ENCODE measurements at places on chromosomes 4 and X.

- DNase-seq = no peak
These were observed 17.9 kb upstream of the CXCL11 start for GRCh38 chr4:76053730-76054129.

DNA sequence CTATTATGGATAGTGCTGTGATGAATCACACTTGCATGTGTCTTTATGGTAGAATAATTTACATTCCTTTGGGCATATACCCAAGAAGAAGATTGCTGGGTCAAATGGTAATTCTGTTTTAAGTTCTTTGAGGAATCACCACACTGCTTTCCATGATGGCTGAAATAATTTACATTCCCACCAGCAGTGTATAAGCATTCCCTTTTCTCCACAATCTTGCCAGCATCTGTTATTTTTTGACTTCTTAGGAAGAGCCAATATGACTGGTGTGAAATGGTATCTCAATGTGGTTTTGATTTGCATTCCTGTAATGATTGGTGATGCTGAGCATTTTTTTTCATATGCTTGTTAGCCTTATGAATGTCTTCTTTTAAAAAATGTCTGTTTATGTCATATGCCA, 1120.2 kb downstream of the ARAP2 start:
- no peak for DNase-seq

GRCh38 chr4:82042042-82042441, 331.7 kb downstream of the HNRNPD start:
- no peak for DNase-seq

DNA sequence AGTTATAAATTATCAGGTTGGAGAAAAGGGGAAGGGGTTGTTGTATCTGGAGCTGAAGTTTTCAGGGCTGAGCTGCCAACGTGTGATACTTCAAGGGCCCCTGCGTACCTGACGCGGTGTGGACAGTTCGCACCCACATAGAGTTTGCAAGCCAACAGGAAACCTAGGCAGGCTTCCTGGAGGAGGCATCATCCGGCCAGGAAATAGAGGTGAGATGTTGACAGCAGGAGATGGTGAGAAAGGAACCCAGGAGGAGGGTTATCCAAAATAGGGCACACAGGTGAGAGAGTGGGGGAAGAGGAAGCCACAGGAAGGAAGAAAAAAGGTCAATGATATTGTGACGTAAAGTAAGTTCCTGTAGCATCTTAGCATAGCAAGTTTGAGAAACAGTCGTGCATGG, 127.2 kb downstream of the DHRSX start:
- no peak for DNase-seq

DNA sequence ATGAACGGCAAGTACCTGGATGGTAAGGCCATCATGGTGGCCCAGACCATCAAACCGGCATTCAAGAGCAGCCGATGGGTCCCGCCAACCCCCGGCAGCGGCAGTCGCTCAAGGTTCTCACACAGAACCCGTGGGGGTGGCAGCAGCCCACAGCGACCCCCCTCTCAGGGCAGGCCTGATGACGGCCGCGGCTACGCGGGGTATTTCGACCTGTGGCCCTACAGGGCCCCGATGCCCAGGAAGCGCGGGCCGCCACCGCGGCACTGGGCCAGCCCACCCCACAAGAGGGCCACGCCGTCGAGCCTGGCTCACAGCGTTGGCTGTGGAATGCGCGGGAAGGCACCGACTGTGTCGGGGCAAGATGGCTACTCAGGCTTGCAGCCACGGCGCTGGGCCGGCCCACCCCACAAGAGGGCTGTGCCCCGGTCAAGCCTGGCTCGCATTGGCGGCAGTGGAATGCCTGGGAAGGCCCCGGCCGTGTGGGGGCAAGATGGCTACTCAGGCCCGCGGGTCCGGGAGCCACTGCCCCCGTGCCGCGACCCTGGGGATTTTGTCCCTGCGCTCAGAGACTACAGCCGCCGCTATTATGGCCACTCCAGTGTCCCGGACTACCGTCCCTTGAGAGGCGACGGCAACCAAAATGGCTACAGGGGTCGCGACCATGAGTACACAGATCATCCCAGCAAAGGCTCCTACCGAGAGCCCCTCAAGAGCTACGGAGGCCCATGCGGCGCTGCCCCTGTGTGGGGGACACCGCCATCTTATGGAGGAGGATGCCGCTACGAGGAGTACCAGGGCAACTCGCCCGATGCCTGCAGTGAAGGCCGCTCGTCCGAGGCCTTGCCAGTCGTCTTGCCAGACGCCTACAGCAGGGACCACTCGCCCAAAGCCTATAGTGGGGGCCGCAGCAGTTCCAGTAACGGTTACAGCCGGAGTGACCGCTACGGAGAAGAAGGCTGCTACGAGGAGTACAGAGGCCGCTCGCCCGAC, 731 bp downstream of the RBMXL3 start:
- DNase-seq = no peak

DNA sequence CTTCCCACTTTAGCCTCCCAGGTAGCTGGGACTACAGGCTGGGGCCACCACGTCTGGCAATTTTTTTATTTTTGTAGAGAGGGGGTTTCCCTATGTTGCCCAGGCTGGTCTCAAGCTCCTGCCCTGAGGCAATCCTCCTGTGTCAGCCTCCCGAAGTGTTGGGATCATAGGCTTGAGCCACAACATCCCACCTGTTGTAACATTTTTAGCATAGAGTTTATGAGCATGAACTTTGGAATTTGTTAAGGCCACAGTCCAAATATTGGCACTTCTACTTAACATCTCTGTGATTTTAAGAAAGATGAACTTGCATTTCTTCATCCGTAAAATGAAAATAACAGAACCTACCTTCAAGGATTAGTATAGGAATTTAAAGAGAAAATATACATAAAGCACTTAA, 445.6 kb downstream of the IQCM start:
- no peak for DNase-seq

- no peak for DNase-seq
These were observed 238.6 kb downstream of the NKX6-1 start for GRCh38 chr4:84260495-84260894.

DNA sequence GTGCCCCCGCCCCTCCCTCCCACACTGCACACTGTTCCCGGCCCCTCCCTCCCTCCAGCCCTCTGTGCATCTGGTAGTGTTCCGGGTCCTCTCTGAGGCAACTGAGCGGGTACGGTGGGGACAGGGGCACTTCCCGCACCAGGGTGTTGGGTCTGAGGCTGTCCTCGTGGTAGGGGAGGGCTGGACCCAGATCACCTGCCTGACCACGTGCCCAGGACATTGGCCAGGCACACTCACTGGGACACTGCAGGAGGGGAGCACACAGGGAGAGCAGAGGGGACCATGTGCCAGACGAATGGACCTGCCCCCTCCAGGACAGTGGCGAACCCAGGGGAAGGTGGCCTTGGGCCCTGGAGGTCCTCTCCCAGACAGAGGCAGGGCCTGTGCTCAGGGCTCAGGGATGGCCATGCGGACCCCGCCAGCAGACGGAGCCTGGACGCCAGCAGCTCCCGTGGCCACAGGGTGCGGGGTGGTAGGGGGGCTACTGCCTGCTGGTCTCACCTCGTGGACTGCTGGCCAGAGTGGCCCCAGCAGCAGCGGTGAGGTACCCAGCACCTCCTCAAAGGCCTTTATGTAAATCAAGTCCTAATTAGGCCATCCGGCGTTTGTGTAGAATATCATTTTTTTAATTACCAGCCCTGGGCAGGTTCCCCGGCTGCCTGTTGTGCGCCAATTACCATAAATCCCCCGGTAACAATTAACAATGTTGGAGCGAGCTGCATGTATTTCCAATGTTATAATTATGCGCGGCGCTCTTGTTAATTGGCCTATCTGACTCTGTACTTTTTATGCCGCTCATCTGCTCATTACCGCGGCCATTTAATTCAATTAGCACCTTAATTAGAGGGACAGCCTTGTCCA, 106.9 kb downstream of the FAM53A start:
- DNase-seq = no peak

DNA sequence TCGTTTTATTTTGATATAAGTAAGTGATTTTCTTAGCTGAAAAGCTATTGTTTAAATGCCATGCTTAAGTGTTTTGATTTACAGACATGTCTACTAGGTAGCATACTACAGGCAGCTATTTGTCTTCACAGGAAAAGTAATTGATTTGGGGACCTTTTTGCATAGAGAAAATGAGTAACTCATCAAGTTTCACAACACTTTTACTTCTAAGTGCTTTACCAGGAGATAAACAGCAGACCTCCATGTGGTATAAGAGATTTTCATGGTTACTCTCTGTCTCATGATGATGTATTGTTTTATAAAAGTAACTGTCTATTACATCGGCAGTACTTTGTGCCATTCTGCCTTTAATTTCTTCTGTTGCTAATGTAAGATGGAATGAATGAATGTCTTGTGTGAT, 28.7 kb downstream of the RBPJ start:
- no peak for DNase-seq

DNA sequence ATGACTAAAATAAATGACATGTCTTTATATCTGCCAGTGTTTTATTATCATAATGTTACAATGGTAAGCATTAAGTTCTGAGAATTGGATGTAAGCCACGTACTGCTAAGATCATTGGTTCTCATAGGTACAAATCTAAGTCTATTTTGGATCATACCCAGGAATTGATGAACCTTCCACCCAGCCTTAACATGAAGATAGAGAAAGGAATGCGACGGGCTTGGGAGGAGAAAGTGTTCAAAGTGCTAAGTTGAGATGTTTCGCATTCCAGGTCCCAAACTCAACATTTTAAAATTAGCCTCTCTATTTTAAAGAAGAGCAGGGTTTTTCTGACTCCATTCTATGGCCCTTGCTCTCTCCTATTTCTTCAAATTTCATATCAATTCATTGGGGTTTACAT, 54.9 kb upstream of the FRAS1 start:
- DNase-seq = no peak

GRCh38 chrX:72715546-72715945, 1.4 kb upstream of the PHKA1 start:
- no peak for DNase-seq

- no peak for DNase-seq
These were observed 275.2 kb downstream of the TRIML1 start for GRCh38 chr4:188414441-188414840.

DNA sequence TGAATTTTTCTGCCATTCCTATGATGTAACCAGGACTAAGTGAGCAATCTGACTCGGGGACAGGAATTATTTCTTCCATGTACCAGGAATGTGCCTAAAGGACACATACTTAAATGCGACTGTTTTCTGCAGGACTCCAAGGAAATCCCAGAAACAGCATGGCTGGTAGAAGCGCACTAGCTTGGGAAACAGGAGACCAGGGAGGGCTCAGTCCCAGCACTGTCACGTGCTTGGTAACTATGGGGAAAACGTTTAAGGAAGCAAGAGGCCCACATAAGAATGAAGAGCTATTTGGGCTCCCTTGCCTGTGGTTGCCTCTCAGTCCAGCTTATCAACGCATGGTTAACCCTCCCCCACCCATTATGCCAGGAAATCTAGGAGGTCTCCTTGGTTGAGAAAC, 19.6 kb downstream of the MPP1 start:
- DNase-seq = no peak

GRCh38 chr4:11428899-11429698, 405 bp upstream of the HS3ST1 start:
- DNase-seq = peak; percentile 59

DNA sequence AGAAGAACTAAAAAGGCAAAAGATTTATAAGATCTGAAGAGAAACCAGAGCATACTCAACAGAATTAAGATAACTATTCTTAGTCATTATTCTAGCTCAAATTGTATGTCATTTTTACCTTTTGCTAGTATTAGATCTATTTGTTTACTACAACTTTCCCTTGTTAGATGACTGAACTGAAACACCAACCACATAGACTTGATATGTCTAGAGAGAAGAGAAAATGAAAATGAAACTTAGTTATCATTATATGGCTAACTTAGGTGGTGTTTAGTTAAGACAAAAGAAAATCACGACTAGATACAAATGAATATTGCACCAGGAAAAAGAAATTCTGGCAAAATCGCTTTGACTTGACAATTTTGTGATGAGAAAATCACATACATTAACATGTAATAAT, 690.8 kb downstream of the PCDH18 start:
- DNase-seq = no peak

- no peak for DNase-seq
These were observed 104.5 kb upstream of the LNX1 start for GRCh38 chr4:53695540-53696463.

DNA sequence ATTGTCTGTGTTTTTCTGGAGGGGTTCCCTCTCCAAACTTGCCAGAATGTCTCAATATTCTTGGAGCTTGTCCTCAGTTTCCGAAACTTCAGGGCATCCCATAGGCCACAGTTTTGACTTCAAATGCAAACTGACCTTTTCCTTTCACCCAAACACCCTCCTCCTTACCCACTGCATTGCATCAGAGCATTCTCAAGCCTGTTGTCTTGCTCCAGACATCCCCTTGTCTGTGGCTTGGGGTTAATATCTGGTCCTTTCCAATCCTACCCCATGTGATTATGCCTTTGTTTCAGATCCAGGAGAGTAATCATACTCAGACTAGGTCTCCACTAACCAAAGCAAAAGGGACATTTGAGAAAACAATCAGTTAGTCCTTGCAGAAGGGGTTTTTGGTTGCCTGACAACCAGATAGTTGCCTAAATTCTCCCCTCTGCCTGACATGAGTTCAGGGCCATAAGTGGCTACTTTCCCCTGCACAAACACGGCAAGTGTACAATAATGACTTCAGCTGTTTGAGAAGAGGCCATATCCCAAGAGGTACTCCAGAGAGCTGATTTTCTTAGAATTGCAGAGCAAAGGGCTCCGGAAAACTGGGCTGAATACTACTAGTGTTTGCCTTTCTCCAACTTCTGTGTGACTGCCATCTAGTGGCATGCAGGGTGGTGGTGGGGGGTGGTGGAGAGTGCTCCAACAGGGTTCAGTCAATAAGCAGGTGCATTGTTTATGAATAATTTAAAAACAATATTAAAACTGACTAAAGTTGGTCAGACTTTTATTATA, 130.2 kb downstream of the CHRDL1 start:
- DNase-seq = peak; percentile 2

DNA sequence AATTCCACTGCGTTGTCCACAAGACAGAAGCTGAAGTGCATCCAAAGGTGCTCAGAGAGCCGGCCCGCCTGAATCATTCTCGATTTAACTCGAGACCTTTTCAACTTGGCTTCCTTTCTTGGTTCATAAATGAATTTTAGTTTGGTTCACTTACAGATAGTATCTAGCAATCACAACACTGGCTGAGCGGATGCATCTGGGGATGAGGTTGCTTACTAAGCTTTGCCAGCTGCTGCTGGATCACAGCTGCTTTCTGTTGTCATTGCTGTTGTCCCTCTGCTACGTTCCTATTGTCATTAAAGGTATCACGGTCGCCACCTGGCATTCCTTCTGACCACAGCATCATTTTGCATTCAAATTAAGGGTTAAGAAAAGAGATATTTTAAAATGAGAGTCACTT, 115.5 kb downstream of the NFKB1 start:
- DNase-seq = peak; percentile 61
